ENCODE measurements at places on chromosomes 2 and 18.

DNA sequence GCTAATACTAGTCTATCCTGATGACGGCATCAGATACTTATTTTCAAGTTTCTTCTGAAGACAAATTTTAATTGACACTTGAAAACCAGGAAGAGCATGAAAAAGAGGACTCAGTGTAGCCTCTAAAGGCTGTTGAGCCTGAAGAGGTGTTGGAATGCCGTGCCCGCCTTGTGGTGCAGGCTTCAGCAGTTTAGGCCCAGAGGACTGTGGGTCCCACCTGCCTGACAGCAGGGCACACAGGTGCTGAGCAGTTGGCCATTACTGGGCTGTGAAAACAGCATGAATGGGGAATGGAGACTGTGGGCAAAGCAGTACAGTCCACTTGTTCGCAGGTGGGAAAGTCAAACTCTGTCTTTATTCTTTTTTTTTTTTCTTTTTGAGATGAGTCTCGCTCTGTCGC is 49.8 kb upstream of the THOC1 start:
- DNase-seq, result no peak

- DNase-seq, result no peak
Observed at GRCh38 chr2:152369176-152369860, 34.3 kb downstream of the FMNL2 start.

GRCh38 chr2:129914538-129915302 is 64.7 kb upstream of the RAB6C start:
- no peak for DNase-seq

DNA sequence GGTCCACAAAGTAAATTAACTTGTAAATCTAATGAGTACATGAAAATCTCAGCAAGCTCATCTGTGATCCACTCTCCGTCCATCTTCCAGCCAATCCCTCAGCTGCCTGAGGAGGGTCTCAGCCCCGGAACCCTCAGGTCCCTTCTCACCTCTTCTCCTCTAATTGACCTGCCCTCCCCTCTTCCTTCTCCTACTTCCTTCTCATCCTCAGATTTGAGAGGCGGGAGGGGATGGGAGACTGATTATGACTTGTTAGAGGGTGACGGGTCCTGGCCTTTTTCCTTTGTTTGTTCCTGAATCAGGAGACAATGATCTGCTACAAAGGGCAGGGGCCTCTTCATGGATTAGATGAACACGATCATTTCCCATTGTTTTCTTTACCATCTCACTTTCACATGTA is 80.1 kb downstream of the CYBRD1 start:
- DNase-seq, result no peak

- no peak for DNase-seq
Observed at GRCh38 chr2:23589739-23590138, 204.8 kb downstream of the KLHL29 start.

DNA sequence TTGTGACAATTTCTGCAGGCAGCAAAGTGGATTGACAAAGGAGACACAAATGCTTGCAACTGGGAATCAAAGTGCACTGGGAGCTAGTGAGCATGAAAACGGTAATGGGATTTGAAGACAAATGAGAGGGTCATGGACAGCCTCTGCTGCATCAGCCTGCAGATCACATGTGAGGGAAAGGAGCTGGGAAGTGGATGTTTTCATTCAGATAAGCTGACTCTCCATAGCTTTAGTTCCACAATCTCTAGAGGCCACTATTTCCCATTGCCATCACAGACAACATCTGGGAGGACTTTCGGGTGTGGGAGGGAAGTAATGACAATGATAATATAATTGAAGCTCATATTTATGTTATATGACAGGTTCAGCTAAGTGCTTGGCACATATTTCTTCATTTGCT is 28.4 kb downstream of the ADCYAP1 start:
- DNase-seq, result no peak

DNA sequence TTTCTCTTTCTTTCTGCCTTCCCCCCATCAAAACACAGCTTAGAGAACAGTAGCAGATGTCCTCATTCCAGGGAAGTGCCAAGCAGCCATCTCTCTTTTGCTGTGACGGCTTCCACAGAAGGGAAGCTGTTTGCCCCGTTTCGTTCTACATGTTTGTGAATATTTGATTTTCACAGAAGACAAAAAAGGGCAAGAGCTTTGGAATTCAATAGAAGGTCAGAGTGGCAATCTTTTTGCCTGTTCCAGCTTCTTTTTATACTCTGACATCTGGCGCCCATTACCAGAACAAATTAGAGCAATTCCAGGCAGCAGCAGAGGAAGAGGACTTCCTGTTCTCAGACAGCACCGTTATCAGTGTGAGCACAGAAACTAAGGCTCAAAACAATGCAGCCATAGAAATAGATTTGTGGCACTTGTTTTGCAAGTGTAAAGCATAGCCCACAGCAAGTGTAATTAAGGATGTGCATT is 79.0 kb upstream of the CDH19 start:
- DNase-seq, result no peak

GRCh38 chr2:239102266-239102665 is 254.4 kb downstream of the TWIST2 start:
- no peak for DNase-seq

DNA sequence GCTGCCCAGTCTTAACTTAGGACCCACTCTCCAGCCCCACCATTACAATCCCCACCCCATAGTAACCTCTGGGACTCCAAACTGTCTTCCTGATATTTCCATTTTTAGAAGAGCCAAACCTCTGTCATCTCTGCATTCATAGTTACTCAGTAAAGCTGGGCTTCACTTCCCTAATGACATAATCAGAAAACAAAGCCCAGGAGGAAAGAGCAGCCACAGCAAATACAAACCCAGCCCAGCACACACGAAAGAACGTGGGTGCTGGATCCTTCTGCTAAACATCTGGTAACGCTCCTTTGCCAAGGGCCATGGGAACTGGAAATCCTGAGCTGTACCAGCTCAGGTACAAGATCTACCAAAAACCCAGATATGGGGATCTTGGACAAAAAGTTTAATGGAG is 36.8 kb upstream of the RIOK3 start:
- DNase-seq, result no peak

GRCh38 chr18:59132810-59133465 is 6.7 kb upstream of the SEC11C start:
- no peak for DNase-seq

DNA sequence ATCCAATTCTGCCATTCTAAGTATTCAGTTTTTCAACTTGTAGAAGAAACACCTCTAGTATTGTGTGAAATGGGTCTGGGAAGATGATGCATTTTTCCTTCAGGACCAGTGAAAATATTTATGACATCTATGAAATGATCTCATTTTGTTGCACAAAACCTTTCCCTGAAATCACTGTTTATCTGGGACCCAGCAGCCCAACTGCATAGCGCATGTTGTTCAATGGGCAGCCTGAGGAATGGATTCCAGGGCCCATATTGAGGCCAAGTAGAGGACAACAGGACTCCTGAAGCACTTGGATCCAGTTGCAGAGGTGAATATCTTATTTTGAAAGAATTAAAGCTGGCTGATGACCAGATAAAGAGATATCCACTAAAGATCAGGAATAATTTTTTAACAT is 7.3 kb downstream of the RBMS1 start:
- DNase-seq, result no peak

- no peak for DNase-seq
Observed at GRCh38 chr2:11807156-11808015, 61.0 kb downstream of the LPIN1 start.

DNA sequence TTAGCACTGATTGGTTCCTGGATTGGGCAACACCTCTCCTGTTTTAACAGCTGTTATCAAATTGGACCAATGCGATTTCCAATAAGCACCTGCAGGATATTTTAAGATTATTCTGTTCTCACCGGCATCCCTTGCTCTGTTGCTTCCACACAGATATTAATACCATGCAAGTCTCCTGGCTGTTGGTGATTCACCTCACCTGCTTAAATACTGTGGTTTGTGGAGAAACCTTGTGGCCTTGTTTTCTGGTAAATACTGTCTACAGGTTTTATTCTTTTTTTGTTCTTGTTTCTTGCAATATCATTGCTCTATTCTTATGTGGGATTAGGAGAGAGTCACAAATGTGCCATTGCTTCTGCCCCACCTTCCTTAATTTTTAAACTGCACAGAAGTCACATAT is 448.1 kb upstream of the NXPH2 start:
- no peak for DNase-seq

- no peak for DNase-seq
Observed at GRCh38 chr2:88671786-88672427, 19.6 kb upstream of the RPIA start.

- no peak for DNase-seq
Observed at GRCh38 chr2:54924121-54924520, 126.1 kb downstream of the RTN4 start.

DNA sequence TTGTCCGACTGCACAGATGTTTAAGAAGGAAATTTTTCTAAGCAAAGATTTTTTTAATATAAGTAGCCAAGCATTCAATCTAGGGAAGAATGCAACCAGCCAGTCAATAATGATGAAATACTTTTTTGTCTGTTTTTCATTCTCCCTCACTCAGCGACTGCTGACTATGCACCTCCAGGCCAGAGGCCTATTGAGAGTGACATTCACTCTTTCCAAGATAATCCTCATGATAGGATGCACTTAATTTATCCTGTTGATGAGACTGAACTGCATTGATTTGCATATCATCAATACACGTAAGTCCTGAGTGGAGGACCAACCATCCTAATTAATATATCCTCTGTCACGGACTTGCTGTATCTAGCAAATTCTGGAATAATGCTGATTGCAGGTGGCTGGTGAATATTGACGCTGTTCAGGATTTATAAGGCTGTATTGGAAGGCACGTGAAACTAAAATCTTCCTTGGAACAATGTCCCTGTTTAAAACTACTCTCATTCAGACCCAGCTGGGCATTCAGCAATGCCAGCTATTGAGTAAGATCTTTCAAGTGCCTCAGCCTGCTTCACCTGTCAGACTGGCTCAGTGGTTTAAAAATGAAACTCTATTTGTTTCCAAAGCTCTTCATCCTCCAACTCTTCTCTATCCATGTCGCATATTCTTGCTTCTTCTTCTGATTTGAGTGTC is 142.2 kb downstream of the MAP2 start:
- no peak for DNase-seq

DNA sequence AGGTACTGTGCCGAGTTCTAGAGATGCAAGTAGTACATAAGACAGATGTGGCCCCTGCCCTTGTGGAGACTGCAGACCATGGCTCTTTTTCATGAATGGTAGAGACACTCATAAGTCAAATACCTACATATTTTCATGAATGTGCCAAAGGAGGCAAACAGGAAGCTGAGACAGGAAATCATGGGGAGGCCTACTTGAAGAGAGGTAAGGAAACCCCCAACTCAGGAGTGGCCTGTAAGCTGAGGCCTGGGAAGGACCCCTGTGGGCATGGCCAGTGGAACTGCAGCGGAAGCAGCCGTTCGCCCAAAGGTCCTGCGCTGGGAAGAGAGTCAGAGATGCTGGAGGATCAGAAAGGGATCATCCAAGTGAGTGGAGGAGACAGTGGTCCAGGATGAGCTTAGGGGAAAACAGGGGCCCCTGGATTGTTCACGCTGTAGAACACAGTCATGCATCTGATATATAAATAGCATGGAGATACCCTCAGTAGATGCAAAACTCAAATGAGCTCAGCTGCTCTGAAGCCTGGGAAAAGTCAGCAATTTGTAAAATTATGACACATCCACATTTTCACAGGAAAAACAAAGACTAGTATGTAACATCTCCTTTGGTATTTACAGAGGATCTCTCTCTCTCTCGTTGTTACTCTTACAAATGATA is 228.9 kb downstream of the NEDD4L start:
- no peak for DNase-seq

GRCh38 chr2:65997961-65998360 is 437.0 kb upstream of the MEIS1 start:
- no peak for DNase-seq

DNA sequence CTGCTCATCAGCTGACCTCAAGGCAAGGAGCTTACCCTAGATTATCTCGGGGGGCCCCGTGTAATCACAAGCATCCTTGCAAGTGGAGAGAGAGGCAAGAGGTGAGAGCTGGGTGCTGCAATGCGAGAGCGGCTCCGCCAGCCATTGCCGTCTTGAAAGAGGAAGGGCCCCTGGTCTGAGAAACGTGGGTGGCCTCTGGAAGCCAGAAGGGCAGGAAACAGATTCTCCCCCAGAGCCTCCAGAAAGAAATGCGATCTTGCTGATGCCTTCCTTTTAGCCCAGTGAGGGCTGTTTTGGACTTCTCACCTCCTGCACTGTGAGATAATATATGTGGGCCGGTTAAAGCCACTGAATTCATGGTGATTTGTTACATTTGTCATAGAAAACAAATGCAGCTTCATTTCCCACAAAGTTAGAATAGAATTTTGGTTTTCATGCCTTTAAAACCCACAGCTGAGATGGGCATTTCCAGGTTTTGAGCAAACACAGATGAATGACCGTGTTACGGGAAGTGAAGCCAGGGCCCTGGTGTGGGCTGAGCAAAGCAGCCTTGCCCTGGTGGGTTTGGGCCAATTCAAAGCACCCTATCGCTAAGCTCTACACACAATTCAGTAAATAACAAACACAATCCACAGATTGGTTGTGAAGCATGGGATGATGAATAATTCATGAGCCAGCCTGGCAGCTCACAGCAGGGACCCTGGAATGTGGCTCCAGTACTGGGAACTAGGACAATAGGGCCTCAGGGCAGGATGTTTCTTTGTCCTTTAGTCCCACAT is 319.9 kb upstream of the HS6ST1 start:
- DNase-seq, result no peak

- no peak for DNase-seq
Observed at GRCh38 chr2:37906131-37906530, 19.0 kb upstream of the RMDN2 start.

- no peak for DNase-seq
Observed at GRCh38 chr2:151845884-151846283, 17.7 kb upstream of the ARL5A start.

GRCh38 chr2:105261061-105261460 is 19.5 kb downstream of the GPR45 start:
- no peak for DNase-seq

- DNase-seq, result no peak
Observed at GRCh38 chr2:240164586-240164985, 24.1 kb upstream of the OTOS start.

DNA sequence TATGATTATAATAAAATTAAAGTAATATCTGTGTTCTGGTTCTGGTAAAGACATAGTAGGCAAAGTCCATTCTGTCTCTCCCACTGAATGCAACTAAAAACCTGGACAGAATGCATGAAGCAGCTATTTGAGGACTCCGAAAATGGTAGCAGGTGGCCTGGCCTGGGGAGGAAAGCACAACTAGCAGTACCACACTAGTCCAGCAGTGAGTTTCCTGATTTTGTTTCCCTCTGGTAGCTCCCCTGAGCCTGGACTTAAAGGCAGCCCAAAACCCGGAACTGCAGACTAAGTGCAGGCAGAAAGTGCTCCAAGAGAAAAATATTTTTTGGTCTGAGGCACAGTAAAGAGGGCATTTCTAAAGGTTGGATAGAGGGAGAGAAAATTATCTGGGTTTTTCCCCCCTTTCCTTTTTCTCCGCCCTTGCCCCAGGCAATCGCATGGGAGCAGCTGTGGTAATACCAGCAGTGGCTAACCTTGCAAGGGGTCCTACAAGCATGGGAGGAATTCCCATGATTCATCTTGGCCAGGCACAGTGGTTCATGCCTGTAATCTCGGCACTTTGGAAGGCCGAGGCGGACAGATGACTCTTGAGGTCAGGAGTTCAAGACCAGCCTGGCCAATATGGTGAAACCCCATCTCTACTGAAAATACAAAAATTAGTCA is 32.3 kb downstream of the ASXL2 start:
- no peak for DNase-seq

GRCh38 chr18:54931152-54931551 is 28.1 kb downstream of the CCDC68 start:
- no peak for DNase-seq

GRCh38 chr2:128623776-128624761 is 305.4 kb upstream of the HS6ST1 start:
- no peak for DNase-seq

GRCh38 chr2:33014268-33014667 is 67.5 kb downstream of the LTBP1 start:
- DNase-seq, result no peak

- no peak for DNase-seq
Observed at GRCh38 chr2:152508446-152508845, 173.5 kb downstream of the FMNL2 start.
